ENCODE measurements at places on chromosomes 1 and 21.

DNA sequence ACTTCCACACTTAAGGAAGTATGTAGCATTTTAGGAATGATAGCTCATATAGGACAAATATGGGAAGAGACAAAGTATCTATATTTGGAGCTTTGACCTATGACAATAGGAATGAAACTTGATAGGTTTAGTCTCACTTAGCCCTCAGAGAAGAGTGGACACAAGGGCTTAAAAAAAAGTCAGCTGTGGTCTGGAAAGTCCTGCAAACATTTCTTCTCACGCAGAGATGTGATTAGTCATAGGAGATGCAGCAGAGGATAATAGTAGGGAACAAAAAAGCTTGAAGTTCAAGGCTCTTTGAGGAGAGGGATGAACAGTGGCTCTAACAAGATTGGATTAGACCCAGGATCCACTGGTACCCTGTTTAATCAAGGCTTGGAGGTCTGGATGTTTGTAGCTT lies 14.8 kb upstream of the RNF220 start:
- no peak for DNase-seq

DNA sequence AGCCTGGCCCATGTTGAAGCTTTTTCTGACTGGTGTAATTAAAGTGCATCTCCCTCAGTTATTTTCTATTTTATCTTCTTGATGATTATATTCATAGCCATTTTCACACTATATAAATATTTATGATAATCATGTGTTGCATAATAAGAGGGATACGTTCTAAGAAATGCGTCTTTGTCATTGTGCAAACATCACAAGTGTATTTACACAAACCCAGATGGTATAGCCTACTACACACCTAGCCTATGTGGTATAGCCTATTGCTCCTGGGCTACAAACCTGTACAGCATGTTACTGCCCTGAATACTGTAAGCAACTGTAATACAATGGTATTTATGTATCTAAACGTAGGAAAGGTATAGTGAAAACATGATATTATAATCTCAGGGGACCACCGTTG lies 88.1 kb downstream of the BACH1 start:
- no peak for DNase-seq

- no peak for DNase-seq
Measured at GRCh38 chr1:40141878-40142535, 19.2 kb upstream of the RLF start.

DNA sequence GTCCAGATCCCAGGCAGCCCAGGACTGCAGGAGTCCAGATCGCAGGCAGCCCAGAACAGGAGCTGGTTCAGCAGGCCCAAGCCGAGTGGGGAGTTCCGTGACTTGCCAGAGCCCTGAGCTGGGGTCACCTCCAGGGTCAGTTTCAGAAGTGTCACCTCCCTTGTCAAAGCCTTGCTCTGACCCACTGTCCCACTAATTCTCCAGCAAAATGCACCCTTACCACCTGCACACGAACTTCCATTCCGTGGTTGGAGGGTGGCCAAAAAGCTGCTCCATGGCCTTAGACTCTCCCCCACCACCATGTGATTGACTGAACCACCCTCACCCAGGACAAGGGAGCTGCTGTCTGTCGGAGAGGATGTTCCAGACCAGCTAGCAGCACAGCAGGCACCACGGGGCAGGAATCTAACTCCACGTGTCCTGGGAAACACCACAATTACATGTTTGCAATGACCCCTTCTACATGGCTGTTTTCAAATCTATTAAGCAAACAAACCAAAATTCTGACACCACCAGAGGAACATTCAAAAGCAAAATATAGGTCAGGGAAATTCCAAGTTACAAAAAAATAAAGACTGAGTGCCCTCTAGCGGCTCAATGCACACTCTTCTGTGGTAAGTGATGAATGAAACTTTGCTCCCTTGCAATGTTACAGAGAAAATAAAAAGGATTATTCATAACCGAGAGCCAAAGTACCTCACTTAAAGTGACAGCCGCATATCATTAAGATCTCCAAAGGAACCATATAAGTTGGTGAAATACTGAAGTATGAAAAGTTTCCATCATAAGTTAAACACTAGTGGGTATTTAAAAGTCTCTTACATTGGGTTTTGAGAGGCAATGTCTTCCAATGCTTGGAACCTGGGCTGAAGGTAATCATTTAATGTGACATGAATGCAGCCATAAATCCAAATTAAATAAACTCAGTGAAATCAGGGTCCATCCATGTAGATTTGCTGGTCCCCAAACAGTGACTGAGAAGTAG lies 76.3 kb downstream of the NPHP4 start:
- no peak for DNase-seq

- DNase-seq, result no peak
Measured at GRCh38 chr21:14673649-14674048, 127.5 kb upstream of the SAMSN1 start.

All from D341Med (cell line).